ENCODE measurements at places on chromosomes 1 and 21. TPM values are rescaled to one million over a fixed set of nuclear protein-coding genes. Genes with fewer than 3 reads are reported as not detected.

- no peak overlapping the region for H3K27ac ChIP-seq
- H3K4me3 ChIP-seq = no peak overlapping the region
Observed at GRCh38 chr1:153346077-153346723, 2.4 kb downstream of the PGLYRP4 start.

DNA sequence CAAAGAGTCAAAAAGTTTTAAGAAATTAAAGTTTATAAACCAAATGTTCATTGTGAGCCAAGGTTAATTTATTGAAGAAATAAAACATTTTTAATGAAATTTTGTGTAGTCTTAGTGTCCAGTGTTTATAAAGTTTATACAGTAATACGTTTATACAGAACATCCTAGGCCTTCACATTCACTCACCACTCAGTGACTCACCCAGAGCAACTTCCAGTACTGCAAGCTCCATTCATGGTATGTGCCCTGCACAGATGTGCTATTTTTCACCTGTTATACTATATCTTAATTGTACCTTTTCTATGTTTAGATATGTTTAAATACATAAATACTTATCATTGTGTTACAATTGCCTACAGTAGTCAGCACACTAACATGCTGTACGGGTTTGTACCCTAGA, 33.6 kb downstream of the TYW3 start:
- peaks cover 35% of the 10 kb centered on the region for H3K36me3 ChIP-seq
- DNase-seq = no peak
- H3K4me1 ChIP-seq = no peaks in the 10 kb centered on the region
- no peak overlapping the region for H3K4me3 ChIP-seq

DNA sequence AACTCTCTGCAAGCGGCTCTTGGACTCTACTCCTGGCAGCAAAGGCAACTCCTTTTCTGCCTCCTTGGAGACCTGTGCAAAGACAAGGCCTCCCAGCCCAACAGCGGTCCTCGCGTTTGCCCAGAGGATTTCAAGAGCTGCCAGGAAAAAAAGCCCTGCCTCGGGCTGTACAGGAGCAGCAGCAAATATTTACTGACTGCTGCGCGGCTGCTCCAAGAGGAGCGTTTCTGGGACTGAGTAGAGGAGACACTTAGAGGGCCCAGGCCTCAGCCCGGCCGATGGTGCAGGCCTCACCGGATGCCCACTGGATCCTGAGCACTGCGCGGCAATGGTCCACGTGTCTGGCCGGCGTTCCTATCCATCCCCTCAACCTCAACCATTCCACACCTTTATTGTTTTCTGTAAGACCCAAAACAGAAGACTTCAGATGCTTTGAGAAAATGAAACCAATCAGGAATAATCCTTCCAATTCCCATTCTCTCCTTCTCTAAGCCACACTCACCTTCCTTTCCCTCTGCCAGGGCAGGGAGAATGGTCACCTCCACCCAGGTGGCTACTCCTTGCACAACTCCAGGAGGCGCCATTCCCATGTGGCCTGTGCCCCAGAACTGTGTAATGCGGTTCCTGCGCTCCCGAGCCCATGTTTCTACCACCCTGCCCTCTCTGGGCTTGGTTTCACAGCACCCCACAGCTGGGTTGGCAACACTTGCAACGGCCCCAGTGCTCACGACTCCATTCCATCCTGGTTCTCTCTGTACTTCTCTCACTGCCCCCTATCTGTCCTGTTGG, 215.8 kb downstream of the TRABD2B start:
- H3K4me1 ChIP-seq = peaks cover 17% of the 10 kb centered on the region
- no peak overlapping the region for H3K4me3 ChIP-seq
- no peak for DNase-seq

- H3K36me3 ChIP-seq = no peaks in the 10 kb centered on the region
- peaks cover 2% of the 10 kb centered on the region for H3K4me1 ChIP-seq
- no peak overlapping the region for H3K4me3 ChIP-seq
- no peak overlapping the region for H3K27ac ChIP-seq
- no peak for DNase-seq
Observed at GRCh38 chr1:21786640-21787039, 3.7 kb upstream of the USP48 start.

DNA sequence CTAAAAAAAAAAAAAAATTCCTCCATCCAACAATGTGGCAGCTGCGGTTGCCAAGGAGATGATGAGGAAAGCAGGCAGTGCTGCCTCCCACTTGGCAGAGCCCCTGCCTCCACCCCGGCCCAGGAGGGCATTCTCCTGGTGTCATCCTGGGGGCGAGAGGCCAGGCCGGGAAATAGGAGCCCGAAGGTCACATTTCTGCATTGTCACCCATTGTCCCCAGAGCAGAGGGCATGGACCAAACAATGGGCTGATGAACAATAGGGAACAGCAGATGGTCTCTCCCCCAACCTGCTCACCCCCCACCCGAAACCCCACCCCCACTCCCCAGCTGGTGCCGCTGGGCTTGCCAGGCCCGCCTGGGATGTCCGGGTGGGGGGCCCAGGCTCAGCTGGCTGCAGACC, 37.3 kb downstream of the CAMK2N1 start:
- H3K36me3 ChIP-seq = no peaks in the 10 kb centered on the region
- DNase-seq = no peak
- no peak overlapping the region for H3K27ac ChIP-seq
- H3K27me3 ChIP-seq = peaks cover 17% of the 10 kb centered on the region
- H3K4me1 ChIP-seq = no peaks in the 10 kb centered on the region

DNA sequence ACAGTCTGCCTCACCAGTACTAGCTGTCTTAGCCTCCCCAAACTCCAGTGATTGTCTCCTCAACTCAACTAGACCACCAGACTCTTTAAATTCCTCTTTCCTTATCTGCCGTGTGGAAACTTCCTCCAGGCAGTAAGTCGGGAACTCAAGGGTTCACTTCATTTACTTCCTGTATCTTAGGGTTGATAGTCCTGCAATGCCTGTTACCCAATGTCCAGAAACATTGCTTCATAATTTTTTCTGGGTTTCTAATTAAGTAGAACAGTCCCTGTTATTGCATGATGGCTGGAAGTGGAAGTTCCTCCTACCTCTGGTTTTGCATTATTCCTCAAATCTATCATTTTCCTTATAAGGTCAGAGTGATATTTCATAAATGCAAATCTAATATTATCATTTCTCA, 60.8 kb upstream of the RNF11 start:
- H3K36me3 ChIP-seq = no peaks in the 10 kb centered on the region
- no peak for DNase-seq
- H3K27me3 ChIP-seq = no peaks in the 10 kb centered on the region
- no peak overlapping the region for H3K27ac ChIP-seq
- H3K4me3 ChIP-seq = no peak overlapping the region

GRCh38 chr1:58689167-58689566, 10.7 kb downstream of the MYSM1 start:
- no peaks in the 10 kb centered on the region for H3K4me1 ChIP-seq
- DNase-seq = no peak
- H3K27me3 ChIP-seq = no peaks in the 10 kb centered on the region
- no peak overlapping the region for H3K4me3 ChIP-seq
- no peak overlapping the region for H3K27ac ChIP-seq

- DNase-seq = no peak
- H3K4me1 ChIP-seq = no peaks in the 10 kb centered on the region
- H3K27me3 ChIP-seq = no peaks in the 10 kb centered on the region
- H3K27ac ChIP-seq = no peak overlapping the region
- no peak overlapping the region for H3K4me3 ChIP-seq
Observed at GRCh38 chr1:34763142-34763781, 3.7 kb downstream of the GJB4 start.

DNA sequence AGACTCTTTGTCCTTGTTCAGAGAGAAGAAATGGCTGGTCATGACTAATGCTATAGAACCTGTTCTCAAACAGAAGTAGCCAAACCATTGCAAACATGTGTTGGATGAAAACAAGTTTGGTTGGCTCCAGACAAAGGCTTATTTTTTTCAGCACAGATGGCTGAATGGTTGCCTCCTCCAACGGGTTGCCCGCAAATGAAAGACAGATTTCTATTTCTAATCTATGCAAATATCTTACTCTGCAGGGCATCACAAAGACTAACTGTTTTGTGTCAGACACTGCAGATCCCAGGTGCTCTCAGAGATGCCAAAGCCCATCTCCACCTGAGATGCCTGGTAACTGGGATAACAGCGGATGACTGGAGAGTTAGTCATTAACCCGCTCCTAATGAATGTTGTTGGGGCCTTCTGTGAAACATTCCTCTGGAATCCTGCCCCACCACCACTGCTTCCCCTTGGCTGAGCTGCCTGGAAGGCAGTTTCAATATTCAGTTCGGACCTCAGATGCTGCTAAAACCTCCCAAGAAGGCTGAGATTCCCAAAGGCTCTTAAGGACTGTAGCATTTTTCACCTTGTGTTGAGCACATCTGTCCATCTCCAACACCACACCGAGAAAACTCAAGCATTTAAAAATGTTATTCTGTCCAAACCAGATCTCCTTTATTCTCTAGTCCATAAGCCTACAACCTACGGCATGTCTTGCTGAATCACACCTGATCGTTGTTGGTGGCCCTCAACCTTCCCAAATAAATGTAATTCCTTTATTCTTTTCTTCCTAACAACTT, 104.4 kb downstream of the PTPN14 start:
- no peak overlapping the region for H3K4me3 ChIP-seq
- no peak overlapping the region for H3K27ac ChIP-seq
- no peaks in the 10 kb centered on the region for H3K27me3 ChIP-seq
- DNase-seq = no peak
- H3K36me3 ChIP-seq = no peaks in the 10 kb centered on the region

- H3K4me1 ChIP-seq = no peaks in the 10 kb centered on the region
- H3K4me3 ChIP-seq = no peak overlapping the region
- peaks cover 3% of the 10 kb centered on the region for H3K27me3 ChIP-seq
- no peaks in the 10 kb centered on the region for H3K36me3 ChIP-seq
Observed at GRCh38 chr1:36643371-36644270, 160.9 kb upstream of the CSF3R start.

DNA sequence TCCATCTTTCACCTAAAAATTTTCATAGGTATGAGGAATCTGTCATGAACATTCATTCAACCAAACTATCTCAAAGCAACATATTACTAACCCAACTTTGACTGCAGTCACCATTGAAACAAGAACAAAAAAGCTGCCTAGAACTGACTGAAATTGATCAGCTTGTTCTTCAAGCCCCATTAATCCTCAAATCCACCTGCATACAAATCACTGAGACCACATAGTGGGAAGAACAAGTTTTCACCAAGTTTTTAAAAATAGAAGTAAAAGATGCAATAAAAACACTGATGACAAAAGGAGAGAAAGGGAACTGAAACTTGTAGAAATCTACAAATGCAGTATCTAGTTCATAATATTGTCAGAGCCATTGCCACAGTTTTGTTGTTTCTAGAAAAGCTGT, 6.1 kb downstream of the SORT1 start:
- no peaks in the 10 kb centered on the region for H3K27me3 ChIP-seq
- peak overlapping the region; percentile 74 for H3K27ac ChIP-seq
- H3K4me1 ChIP-seq = peaks cover 87% of the 10 kb centered on the region
- no peaks in the 10 kb centered on the region for H3K36me3 ChIP-seq
- H3K4me3 ChIP-seq = peak overlapping the region; percentile 27
- no peak for DNase-seq

- peak; percentile 82 for DNase-seq
- peaks cover 7% of the 10 kb centered on the region for H3K36me3 ChIP-seq
- peak overlapping the region; percentile 93 for H3K27ac ChIP-seq
- H3K4me3 ChIP-seq = peak overlapping the region; percentile 94
Observed at GRCh38 chr1:155976062-155976912, 2.1 kb downstream of the ARHGEF2 start.

DNA sequence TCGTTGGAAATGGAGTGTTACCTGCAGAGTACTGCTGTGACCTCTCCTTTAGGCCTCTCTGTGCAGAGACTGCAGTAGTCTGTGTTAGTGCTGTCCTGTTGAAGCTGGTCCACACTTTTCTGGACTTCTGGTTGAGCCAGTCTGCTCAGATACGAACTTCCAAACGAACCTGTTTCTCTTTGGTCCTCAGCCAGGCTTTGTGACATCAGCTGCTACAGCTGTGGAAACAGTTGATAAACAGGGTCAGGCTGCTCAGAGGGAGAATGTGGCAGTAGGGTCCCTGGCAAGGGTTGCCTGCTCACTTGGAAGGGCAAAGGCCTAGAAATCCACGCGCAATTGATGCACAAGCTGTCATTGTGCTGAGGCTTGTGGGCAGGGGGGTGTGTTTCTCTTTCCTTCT, 98.8 kb downstream of the NOS1AP start:
- no peak overlapping the region for H3K4me3 ChIP-seq
- no peaks in the 10 kb centered on the region for H3K27me3 ChIP-seq
- no peaks in the 10 kb centered on the region for H3K36me3 ChIP-seq
- peaks cover 9% of the 10 kb centered on the region for H3K4me1 ChIP-seq

- DNase-seq = no peak
- H3K27ac ChIP-seq = no peak overlapping the region
- H3K27me3 ChIP-seq = no peaks in the 10 kb centered on the region
- H3K36me3 ChIP-seq = peaks cover 1% of the 10 kb centered on the region
- no peak overlapping the region for H3K4me3 ChIP-seq
Observed at GRCh38 chr1:150922519-150922975, 3.6 kb upstream of the SETDB1 start.

DNA sequence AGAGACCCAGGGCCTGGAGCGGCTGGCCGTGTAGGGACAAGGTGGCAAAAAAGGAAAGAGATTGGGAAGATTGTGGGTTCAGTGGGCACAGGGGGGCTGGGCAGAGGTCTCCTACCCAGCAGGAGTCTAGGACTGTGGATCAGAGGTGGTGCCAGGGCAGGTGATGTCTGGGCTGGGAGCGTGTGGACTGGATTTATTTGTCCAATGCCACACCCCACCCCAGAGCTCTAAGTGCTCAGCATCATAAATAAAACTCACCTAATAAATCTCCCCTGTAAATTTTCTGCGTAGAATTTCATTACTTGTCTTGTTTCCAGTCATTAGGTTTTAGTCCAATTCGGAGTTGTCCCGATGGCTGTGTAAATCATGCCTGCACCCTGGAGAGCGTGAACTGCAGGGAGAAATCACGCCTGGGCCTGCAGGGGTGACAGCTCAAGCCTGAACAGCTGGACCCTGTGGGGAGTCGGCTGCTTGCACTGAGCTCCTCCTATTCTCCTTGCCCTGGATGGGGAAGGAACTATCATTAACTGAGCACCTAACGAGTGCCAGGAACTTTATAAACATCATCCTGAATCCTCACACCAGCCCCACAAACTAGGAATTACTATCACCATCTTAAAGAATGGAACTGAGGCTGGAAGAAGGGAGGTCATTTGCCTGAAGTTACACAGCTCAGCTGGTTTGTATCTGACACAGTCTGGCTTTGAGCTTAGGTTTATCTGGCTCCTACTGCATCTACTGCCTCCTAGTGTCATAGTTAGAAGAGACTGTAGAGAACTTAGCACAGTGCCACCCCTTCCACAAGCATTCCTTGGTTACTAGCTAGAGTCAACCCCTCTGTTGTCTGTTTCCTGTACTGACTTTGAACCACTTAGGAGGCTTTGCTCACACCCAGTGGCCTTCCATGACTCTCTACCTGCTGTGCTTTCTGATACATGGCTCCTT, 25.0 kb upstream of the POU3F1 start:
- no peaks in the 10 kb centered on the region for H3K36me3 ChIP-seq
- H3K4me3 ChIP-seq = no peak overlapping the region
- no peaks in the 10 kb centered on the region for H3K4me1 ChIP-seq
- H3K27ac ChIP-seq = no peak overlapping the region

Gene OR2AK2
- total RNA-seq = not detected

Gene SPRR2G
- not detected for total RNA-seq

Gene SAMSN1
- total RNA-seq = 21.5 TPM

Measured in lower lobe of right lung (tissue), 2 donors.